Aortic smooth muscle cell (primary cell): ENCODE measurements at places on chromosomes 1 and 21. TPM values are rescaled to one million over a fixed set of nuclear protein-coding genes. Genes with fewer than 3 reads are reported as not detected.

Gene SERPINC1
- total RNA-seq: 0.12 and 0.13 TPM in 2 replicates

Gene FLG2
- not detected in 2 replicates for total RNA-seq

Gene TNFRSF4
- total RNA-seq: 0.12 and 0.13 TPM in 2 replicates

Gene OR2L2
- under 0.01 TPM in 2 replicates for total RNA-seq

Gene TACSTD2
- total RNA-seq: not detected in 2 replicates

Gene FAF1
- 48.6 and 55.7 TPM in 2 replicates for total RNA-seq

Gene DISC1
- total RNA-seq: 2.2 and 3.3 TPM in 2 replicates

Gene POTED
- not detected in 2 replicates for total RNA-seq

Gene ERICH3
- total RNA-seq: not detected in 2 replicates

Gene EPHA8
- not detected in 2 replicates for total RNA-seq

Gene KCNJ15
- 0.12 and 0.13 TPM in 2 replicates for total RNA-seq

Gene TSPAN1
- total RNA-seq: 0.79 and 1.6 TPM in 2 replicates

Gene TNNI3K
- total RNA-seq: 1.2 and 1.7 TPM in 2 replicates

Gene NUP210L
- 0.12 and 0.13 TPM in 2 replicates for total RNA-seq

Gene SYNJ1
- total RNA-seq: 15.3 and 15.7 TPM in 2 replicates

Gene NBPF9
- total RNA-seq: 12.8 and 15.6 TPM in 2 replicates

Gene ELF3
- total RNA-seq: under 0.01 and 0.12 TPM in 2 replicates

Gene FGR
- not detected in 2 replicates for total RNA-seq

Gene NBPF4
- not detected in 2 replicates for total RNA-seq

Gene NUF2
- 9.7 and 11.8 TPM in 2 replicates for total RNA-seq

Gene C4BPA
- not detected in 2 replicates for total RNA-seq
